Cardiac fibroblast (primary cell): ENCODE measurements at places on chromosomes 16 and 17.

DNA sequence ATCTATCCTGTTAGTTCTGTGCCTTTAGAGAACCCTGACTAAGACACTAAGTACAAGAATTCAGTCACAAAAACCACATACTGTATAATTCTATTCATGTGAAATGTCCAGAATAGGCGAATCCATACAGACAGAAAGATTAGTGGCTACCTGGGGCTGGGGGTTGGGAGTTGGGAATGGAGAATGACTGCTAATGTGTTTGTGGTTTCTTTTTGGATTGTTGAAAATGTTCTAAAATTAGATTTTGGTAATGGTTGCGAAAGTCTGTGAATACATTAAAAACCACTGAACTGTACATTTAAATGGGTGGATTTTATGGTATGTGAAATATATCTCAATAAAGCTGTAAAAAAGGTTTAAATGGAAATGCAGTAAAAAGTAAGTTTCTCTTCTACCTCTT is 80.4 kb upstream of the AKTIP start:
- no peak for DNase-seq

- DNase-seq, result no peak
Measured at GRCh38 chr16:31352376-31353115, 2.4 kb upstream of the ITGAX start.

DNA sequence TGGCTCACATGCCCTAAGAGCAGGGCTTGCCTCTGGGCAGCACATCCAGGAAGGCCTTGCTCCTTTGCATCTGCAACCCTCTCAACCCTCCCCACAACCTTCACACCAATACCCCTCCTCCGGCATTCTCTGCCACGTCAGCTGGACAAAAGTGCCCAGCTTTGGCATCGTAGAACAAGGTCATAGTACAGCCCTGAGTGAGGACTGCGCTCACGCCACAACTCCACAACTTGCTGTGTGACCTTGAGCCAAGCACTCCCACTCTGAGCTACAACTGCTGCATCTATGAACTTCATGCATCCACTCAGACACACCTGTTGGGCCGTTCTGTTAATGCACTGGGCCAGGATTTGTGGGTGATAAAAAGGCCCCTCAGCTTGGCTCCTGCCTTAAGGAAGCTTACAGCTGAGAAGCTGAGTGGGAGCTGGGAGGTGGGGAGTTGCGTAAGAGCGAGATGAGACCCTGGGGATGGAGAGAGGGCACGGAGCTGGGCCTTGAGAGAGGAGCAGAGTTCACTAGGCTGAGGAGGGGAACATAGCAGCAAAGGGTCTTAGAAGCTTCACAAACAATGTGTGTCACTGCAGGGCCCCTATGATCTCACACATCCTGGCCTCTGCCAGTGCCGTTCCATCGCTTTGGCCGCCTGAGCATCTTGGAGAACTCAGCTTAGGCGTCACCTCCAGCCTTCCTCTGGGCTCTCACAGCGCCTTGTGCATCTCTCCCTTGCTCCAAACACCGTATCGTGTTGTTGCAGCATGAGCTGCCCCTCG is 8.6 kb upstream of the MRC2 start:
- DNase-seq, result no peak

DNA sequence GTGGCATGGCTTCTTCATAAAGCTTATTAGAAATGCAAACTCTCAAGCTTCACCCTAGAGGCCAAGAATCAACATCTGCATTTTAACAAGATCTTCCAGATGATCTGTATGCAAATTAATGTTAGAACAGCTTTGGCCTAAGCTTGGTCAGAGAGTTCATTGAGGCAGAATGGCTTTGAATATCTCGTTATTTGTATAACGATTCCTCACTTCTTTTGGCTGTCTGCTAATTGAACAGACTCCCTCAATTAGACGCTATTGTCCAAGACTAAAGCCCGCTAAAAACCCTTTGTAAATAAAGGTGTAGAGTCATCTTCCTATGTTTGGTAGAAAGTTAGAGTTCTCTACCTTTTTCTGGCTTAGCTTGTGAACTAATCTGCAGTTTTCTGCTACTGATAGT is 1453.7 kb downstream of the CDH8 start:
- DNase-seq, result no peak

GRCh38 chr16:52494145-52494544 is 52.8 kb downstream of the TOX3 start:
- DNase-seq, result no peak

DNA sequence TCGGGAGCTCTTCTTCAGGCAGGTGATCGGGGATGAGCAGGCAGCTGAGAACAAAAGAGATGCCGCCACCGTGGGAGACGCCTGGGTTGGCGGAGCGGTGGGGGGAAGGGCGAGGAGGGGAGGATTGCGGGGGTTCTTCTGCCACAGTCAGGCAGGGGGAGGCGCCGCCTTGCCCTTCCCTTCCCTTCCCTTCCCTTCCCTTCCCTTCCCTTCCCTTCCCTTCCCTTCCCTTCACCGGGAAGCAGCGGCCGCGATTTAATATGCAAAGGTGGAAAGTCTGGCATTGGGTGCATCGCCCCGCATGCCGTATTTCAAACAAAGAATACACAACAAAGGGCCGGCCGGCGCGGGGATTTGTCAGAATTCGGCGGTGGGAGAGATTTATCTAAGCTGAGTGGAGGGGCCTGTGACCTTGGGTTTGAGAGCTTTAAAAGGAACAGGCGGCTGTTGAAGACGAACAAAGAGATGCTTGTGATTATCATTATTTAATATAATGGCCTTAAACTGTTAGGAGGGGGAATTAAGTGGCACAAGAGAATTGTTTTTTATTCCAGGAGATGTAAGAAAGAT is 262.3 kb upstream of the TNRC6C start:
- no peak for DNase-seq

DNA sequence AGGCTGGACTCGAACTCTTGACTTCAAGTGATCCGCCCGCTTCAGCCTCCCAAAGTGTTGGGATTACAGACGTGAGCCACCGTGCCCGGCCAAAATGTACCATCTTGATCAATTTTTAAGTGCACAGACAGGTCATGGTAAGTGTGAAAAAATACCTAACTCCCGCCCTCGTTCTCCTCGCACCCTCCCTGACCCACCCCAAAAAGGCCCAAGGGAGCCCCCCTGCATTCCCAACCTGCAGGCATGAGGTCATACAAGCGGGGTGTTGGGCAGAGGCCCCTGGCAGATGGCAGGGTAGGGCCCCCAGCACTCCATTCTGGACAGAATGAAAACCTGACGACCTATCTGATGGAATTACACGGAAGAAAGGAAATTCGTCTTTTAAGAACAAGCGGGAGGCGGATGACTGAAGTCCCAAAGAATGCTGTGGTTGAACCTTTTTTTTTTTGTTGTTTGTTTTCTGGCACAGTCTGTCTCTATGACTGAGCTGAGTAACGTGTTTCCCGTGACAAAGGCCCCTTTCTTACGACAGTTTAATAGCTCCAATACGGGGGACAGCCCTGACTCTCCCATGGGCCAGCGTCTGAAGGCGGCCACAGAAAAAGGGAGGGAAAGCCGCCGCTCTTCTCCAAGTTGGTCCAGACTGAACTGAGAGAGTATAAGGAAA is 376.4 kb downstream of the SLC39A11 start:
- peak; percentile 93 for DNase-seq

DNA sequence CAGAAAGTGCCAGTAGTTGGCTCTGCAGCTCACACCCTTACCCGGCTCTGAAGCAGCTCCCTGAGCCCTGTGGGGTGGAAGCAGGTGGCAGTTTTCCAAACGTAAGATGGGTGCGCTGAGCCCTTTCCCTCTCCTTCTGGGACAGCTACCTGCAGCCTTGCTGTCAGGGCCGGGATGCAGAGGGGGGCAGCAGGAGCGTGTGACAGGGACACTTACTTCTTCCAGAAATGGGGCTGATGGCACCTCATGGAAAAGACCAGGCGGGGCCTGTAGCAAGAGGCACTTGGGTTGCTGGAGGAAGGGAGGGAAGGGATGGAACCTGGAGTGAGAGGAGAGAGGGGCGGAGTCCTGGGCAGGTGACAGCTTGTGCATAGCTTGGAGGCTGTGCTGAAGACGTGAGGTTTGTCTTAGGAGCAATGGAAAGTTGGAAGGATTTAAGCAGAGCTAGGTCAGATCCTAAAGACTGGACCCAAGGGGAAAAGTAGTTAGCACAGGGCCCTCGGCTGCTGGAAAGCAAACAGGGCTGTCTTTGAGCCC is 216.8 kb upstream of the RPL38 start:
- DNase-seq, result no peak

GRCh38 chr17:80327518-80327917 is 66.9 kb downstream of the RNF213 start:
- no peak for DNase-seq

- DNase-seq, result peak; percentile 23
Measured at GRCh38 chr16:74743668-74744299, 30.8 kb downstream of the FA2H start.
